ENCODE measurements at places on chromosomes 3 and 15.

DNA sequence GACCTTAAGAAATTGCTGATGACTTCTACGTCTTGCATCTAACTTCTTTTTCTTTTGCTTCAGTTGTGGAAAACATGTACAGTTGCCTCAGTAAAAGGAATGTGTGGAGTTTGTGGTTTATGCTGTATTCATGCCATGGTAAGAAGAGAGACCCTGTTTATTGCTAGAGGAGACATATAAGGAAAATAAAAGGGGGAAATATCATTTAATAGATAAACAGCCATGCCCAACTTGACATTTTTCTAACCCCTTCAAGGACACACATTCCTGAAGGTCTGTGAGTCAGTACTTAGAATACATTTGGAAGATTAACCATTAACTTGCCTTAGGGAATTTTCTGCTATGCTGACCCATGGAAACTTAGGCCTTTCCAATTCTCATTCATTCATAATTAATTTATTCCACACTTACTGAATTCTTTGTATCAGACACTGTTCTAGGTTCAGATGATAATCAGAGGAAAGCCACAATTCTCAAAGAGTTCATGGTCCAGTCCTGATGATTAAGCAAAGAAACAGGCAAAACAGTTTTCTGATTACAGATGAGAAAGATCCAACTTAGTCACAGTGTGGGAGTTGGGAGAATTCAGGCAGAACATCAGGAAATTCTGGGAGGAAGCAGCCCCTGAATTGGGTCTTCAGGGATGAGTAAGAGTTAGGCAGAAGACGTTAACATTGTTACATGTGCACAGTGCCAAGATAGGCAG is 329.8 kb upstream of the RASGRP1 start:
- DNase-seq = no peak

DNA sequence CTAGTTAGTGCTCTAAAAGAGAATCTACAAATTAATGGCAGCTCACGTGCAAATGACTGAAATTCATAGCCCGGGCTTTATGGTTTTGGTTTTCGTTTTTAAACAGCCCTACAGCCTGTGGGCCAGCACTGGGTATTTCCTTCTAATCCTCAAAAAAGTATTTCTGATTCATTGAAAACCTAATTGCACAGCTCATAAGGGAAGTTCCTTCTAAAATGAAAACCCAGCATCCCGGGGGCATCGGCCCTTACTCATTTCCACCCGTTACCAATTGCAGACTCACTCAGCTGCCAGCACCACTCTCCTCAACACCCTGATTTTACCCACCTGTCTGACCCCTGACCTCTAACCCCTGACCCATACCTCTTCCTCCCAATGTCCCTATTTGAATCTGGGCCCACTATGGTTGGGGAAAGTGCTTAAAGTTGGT is 59.5 kb upstream of the ZNF148 start:
- no peak for DNase-seq

- DNase-seq = peak; percentile 38
Observed at GRCh38 chr3:31402117-31402516, 130.6 kb upstream of the STT3B start.

DNA sequence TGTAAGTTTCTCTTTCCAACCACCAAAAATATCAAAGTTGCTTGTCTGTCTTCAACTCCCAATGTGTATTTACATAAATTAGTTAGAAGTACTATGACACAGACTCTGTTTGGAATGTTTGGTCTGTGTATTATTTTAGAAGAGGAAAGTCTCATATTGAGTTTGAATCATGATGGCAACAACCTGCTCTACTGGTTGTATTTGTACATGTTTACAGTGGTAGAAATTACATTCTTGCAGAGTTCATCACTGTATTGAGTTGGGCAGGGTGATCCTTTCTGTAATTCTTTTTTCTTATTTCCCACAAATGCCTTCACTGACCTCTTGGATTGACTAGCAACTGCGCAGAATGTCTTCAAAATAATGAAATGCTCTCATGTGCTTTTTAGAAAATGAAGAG is 149.6 kb downstream of the CHL1 start:
- DNase-seq = no peak

- peak; percentile 14 for DNase-seq
Observed at GRCh38 chr3:23991683-23992628, 46.9 kb downstream of the NR1D2 start.

GRCh38 chr15:82647045-82647834 is at the start of gene CPEB1:
TSS of gene CPEB1 (minus strand) at chr15:82647363. CDS start at chr15:82628459, 18,904 bp downstream.
- DNase-seq = no peak

GRCh38 chr3:188298585-188298984 is 144.6 kb downstream of the LPP start:
- DNase-seq = no peak

DNA sequence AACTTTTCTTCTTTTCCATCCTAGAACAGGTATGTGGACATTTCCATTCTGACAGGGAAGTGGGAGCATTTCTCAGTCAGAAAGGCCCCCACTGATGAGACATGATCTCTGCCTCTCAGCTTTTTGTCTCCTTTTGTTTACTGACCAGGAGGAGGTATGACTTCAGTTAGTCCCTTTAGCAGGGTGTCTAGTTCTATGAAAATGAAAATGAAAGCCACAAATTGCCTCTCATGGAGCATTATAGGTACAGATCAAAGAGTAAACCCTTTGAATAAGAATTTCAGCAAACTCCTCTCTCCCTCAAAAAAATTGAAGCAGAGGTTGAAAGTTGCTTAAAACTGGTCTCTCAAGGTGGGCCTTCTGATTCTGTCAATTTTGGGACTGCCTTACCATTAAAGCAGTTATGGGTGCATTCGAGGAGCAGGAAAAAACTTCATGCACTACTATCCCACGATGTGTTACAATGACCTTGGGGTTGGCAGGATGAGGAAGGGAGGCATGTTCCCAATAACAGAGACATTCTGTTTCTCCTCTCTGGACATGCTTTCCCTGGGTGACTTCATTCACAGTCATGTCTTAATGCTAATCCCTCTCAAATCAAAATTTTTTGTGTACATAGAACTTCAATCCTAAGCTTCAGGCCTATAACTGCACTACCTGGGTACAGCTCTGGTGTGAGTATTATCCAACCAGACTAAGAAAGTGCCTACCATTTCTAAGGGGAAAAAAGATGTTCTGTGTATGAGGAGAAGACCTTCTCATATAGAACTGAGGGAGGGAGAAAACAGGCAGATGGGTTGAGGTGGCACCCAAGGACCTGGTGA is 50.6 kb upstream of the TBC1D23 start:
- DNase-seq = no peak

DNA sequence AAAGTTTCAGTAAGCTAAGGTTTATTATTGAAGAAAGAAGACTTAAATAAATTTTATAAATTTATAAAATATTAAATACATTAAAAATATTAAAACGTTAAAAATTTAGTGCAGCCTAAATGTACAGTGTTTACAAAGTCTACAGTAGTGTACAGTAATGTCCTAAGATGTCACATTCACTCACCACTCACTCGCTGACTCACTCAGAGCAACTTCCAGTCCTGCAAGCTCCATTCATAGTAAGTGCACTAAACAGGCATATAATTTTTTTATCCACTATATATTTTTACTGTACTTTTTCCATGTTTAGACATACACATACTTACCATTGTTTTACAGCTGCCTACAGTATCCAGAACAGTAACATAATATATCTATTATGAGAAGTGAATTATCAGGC is 51.5 kb downstream of the TJP1 start:
- no peak for DNase-seq

GRCh38 chr3:115052906-115053305 is 94.2 kb downstream of the ZBTB20 start:
- DNase-seq = no peak

- no peak for DNase-seq
Observed at GRCh38 chr3:108661699-108662098, 72.2 kb downstream of the DZIP3 start.

DNA sequence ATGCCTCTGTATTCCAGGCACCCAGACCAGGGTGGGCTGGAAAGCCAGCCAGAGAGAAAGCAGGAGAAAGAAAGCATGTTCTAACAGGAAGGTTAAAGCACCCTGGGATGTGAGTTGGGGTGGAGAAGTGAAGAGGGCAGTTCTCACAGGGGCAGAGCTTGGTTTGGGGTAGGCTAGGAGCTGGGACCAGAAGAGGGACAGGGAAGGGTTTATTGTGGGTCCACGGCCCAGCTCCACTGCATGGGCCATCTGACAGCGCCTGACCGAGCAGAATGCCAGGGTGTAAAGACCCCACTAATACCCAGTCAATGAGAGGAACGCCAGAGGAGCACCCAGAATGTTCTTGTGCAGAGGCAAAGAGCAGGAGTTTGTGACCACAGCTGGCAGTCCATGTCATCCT is 27.1 kb upstream of the MAGEF1 start:
- no peak for DNase-seq

- peak; percentile 55 for DNase-seq
Observed at GRCh38 chr3:354432-354831, 157.9 kb downstream of the CHL1 start.

DNA sequence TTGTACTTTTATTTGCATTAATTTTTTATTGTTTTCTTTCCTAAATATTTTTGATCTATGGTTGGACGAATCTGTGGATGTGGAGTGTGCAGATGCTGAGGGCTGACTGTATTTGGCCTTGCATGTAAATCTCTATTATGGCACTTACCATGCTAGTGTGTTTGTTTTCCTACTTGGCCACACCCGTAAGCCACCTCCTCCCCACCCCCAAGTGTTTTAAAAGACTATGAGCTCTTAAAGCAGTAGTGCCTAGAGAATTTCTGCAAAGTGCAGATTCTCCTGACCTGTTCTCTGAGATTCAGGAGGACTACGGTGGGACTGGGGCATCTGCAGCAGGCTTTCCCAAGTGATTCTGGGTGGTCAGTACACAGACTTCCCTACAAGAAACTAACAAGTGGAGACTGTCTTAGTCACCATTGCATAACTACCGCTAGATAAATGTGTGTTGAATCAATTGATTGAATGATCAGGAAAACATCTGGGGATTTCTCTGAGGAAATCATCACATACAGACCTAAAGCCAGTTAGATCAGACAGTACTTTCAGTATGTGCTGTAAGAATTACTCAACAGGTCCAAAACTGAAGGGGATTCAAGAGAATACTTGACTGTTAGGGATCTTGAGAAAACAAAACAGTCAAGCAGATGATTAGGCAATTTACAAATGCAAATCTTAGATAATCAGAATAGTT is 6.2 kb upstream of the TIPARP start:
- peak; percentile 28 for DNase-seq

- no peak for DNase-seq
Observed at GRCh38 chr3:169337500-169338078, 325.9 kb downstream of the MECOM start.

DNA sequence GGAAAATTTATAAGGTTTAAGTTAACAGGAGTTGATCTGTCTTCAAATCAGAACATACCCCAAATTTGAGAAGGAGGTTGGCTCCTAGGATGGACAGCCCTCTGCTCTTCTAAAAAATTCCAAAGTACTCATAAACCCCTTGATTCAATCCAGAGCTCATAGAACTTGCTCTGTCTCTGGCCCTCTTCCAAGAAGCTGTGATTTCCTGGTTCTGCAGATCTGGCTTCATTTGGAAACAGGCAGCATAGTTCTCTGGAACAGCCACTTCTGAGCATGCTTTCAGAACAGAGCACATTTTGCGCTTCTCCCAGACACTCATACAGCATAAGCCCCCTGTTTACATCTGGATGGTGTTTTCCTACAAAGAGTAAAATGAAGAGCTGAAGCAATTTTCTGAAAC is 96.7 kb downstream of the KBTBD8 start:
- DNase-seq = no peak

GRCh38 chr3:45134758-45135521 is 11.2 kb downstream of the CDCP1 start:
- DNase-seq = no peak

GRCh38 chr15:50241684-50242450 is 23.7 kb downstream of the HDC start:
- peak; percentile 44 for DNase-seq

DNA sequence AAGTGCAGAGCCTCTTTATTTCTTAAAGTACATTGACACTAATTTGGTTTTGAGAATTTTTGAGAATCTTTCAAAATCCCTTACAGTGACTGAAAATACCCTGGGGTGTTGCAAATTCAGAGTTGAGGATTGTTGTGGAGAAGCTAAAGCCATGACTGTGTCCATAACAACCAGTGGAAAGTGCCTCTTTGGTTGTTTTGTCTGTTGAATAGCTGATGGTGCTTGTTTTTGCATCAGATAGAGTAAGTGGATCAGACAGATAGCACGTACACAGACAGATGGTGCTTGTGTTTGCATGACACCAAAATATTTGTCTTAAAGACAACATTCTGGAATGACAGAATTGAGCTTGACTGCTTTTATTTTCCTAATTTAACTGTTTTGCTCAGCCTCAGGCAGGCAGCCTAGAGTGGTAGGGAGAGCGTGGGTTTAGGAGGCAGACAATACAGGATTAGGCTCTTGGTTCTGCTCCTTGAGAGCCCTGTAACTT is 265.0 kb downstream of the IL20RB start:
- no peak for DNase-seq

- no peak for DNase-seq
Observed at GRCh38 chr15:70504988-70505387, 258.4 kb downstream of the UACA start.

DNA sequence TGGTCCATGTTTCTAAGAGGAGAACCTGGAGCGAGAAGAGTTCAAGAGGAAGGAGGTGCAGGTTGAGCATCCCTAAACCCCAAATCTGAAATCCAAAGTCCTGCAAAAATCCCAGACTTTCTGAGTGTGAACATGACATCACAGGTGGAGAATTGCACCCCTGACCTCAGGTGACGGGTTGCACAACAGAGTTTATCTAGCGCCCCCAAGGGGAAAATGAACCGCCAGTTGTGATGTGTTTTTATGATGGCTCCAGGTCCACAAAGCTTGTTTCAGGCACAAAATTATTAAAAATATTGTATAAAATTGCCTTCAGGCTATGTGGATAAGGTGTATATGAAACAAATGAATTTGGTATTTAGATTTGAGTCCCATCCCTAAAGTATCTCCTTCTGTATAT is 420.0 kb downstream of the GABRB3 start:
- no peak for DNase-seq

DNA sequence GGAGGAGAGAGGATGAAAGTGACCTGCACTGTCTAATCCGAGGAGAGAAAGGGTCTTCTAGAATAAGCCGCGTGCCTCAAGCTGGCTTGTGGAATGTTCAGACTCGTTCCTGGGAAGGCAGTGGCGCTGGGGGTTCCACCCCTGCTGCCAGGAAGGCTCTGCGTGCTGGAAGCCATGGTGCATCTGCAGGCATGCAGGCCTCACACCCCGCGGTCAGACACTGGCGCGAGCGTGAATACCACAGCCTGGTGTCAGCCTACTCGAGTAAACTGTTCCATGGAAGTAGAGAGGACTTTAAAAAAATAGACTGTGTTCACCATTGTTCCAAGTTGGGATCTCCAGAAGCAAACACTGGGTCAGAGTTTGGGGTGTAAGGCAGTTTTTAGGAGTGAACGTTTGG is 25.9 kb upstream of the GABRG3 start:
- DNase-seq = no peak

DNA sequence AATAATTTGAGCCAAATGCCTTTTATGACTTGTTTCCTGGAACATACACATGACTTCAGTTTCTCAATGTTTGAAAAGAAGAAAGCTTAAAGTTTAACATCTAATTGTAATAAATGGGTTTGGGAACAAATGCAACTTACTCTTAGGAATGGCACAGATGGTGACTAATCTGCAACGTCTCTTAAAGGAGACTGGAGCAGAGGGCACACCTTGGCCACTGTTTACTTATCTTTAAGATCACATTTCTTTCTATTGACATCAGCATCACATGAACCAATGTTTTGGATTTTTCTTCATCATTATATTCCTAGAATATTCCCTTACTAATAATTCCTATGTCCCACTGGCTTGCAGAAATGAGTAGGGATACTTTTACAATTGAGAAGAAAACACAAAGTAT is 229.5 kb downstream of the CHL1 start:
- no peak for DNase-seq

- no peak for DNase-seq
Observed at GRCh38 chr3:106746286-106746685, 631.0 kb upstream of the CCDC54 start.

All from NB4 (cell line).